ENCODE measurements at places on chromosomes 16 and 17.

- DNase-seq: no peak
These were observed 27.2 kb downstream of the HEATR9 start for GRCh38 chr17:35841505-35841904.

- no peak for DNase-seq
These were observed 2.9 kb upstream of the NAGS start for GRCh38 chr17:44001461-44001920.

DNA sequence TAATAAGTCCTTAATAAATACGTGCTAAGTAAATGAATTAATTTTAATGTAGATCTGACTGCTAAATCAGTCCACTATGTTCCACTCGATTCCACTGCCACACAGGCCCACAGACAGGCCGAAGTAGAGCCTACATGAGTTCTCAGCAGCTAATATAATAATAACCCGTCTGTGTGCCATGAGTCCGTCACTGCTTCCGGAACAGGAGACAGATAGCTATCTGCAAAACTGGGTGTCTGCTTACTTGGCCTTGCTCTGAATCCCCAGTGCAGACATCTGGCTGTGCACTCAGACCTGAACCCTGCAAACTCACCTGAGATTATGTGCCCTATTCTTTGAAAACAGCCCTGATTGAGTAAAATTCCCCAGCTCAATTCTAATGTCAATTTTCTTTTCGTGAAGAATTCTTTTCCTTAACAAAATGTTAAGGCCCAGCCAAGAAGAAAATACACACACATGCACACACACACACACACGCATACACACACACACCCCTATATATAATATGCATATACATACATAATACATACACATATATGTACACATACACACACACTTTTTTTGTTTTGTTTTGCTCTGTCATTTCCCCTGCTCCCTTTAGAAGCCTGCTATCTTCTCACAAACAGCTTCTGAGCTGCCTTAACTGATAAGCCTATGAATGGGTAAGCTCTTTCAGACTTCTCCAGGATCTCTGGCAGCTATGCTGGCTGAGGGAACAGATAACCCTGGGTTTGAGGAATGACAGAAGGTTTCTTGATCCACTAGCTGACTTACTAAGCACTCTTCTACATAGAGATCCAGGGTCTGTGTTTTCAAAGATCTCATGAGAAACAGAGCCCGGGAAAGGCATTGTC is 39.8 kb upstream of the TOM1L1 start:
- DNase-seq: no peak

DNA sequence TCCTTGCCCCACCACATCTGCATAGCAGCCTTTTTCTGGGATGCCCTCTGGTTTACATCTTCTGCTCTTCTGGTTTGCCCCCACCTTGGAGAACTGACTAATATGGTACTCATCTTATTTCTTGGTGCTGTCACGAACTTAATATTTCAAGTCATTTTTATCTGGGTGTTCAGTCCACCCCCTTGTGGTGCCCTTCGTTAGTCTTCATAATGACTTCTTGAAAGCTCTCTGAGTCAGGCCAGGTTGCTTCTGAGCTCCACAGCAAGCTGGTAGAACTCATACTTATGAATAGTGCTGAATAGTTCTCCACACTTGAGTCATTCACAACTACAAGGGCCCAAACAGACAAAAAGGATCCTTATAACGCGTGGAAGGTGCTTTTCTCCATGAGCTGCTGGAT is 35.8 kb upstream of the TEKT3 start:
- no peak for DNase-seq

- DNase-seq: no peak
These were observed 217.2 kb downstream of the SNX29 start for GRCh38 chr16:12193692-12194091.

- no peak for DNase-seq
These were observed 615 bp downstream of the PHKG2 start for GRCh38 chr16:30748634-30749445.

DNA sequence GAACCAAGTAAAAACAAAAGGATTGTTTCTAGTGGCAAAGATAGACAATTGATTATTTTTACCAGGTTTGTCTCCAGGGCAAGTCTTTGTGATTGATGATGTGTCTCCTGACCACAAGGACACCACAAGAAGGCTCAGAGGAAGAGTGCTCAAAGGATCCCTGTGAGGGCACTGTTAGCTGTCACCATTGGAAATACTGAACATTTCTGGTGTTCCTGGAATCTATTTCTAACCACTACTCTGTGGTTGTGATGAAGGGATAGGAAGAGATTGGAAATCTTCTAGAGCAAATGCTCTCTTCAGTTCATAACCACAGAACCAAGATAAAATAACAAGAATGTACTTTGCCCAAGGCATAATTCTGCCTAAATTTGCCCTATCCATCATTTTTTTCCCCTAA is 15.3 kb downstream of the RNF43 start:
- no peak for DNase-seq

GRCh38 chr17:49875685-49876084 is 27.8 kb upstream of the TAC4 start:
- DNase-seq: no peak

DNA sequence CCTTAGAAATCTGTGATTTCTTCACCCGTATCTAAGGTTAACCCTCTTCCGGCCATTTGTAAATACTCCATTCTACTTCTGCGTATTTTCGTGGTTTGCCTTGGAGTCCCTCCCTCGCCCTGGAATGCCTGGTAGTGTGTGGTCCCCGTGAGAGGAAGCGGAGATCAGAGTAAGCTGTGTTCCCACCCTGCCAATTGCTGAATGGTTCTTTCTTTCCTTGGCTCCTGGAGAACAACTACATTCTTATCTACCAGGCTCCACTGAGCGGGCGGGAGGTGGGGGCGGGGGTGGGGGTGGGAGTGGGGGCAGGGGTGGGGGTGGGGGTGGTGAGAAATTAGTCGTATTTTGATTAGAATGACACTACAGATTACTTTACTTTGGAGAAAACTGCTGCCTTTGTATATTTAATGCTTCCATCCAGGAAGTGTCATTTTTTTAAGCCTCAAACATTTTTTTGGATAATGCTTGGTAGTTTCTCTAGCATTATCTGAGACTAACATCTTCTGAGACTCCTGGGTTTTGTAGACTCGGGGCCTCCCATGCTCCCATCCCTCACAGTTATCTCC is 20.9 kb upstream of the FASN start:
- DNase-seq: no peak

GRCh38 chr17:40563220-40564052 is 1.8 kb downstream of the CCR7 start:
- no peak for DNase-seq

GRCh38 chr16:49527611-49528010 is 154.0 kb downstream of the C16orf78 start:
- DNase-seq: no peak

GRCh38 chr16:85605912-85606841 is 6.9 kb upstream of the GSE1 start:
- no peak for DNase-seq

GRCh38 chr16:87581857-87582215 is 20.5 kb upstream of the JPH3 start:
- DNase-seq: peak; percentile 68

DNA sequence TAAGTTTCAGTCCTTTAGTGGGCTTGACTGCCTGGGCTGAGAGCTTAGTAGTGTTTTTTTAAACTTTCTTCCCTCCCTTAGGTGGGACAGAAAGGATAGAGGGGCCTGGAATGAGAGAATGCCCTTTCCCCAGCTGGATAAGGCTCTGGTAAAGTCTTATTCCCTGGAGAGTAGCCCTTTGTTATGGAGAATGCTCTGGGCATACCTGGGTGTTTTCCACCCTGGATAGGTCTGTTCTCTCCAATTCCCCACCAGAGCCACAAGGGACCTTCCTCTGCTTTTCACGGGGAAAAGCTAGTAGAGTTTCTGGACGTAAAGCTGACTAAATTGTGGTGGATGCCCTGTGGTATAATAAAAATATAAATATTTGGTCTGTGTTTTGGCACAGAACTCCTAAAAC is 164.1 kb downstream of the HS3ST4 start:
- no peak for DNase-seq

DNA sequence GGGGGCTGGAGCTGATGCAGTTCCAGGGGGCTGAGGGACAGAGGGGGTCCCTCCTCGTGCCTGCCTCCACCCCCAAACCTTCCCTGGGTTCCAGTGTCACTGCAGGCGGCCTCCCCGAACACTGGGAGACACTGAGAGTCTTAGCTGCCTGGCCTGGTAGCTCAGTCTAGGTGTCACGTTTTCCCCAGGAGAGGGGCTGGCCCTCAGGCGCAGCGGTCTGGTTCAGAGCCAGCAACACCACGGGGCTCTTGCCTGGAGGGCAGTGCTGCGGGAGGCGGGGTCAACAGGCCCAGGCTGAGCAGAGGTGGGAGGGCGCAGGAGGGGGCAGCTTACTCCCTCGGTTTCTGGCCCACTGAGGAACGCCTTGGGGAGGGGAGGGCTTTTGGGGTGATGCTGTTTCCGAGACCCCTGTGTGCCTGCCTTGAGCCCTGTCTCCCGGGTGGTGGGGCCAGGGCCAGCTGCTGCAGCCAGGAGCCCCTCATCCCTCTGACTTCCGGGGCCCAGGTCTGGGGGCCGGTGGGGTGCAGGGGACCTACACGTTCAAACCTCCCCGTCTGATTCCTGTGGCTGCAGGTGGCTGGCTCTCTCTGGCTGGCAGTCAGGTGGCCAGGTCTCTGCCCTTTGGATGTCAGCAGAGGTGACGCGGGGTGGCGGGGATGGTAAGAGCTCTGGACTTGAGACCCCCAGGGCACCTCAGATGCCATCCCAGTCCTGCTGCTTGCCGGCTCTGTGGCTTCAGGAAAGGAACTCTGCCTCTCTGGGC is 89.3 kb upstream of the GSE1 start:
- DNase-seq: peak; percentile 58

- peak; percentile 50 for DNase-seq
These were observed 93.7 kb downstream of the PMP22 start for GRCh38 chr17:15171167-15172047.

Data from left ventricle myocardium inferior (tissue), 1 donor.